ENCODE measurements at places on chromosomes 5 and 9. TPM values are rescaled to one million over a fixed set of nuclear protein-coding genes. Genes with fewer than 3 reads are reported as not detected.

Gene PCDHB2
- 3.9 TPM for total RNA-seq

Gene MPDZ
- total RNA-seq = 11.0 TPM

Gene TIGD6
- total RNA-seq = 5.2 TPM

Gene PJA2
- total RNA-seq = 12.2 TPM

Gene OR1L4
- total RNA-seq = not detected

Gene INSL4
- 17.9 TPM for total RNA-seq

Gene ABCA1
- 3.1 TPM for total RNA-seq

Gene AIF1L
- 1.7 TPM for total RNA-seq

Gene UHRF2
- 28.9 TPM for total RNA-seq

Gene ADGRV1
- total RNA-seq = 0.56 TPM

Gene SLC22A4
- total RNA-seq = 6.4 TPM

Gene ARID3C
- total RNA-seq = 0.21 TPM

Gene MAP3K1
- 1.3 TPM for total RNA-seq

Gene CBY3
- total RNA-seq = not detected

Gene SOWAHA
- total RNA-seq = 0.10 TPM

Gene DNAH5
- 2.2 TPM for total RNA-seq

Gene NMUR2
- 0.10 TPM for total RNA-seq

Gene LCN12
- total RNA-seq = 0.82 TPM

Gene TMEM252
- total RNA-seq = not detected

Gene SLC6A3
- 0.97 TPM for total RNA-seq

Gene SURF2
- total RNA-seq = 46.1 TPM

Gene PCDHB14
- total RNA-seq = 0.08 TPM

Gene OR13J1
- total RNA-seq = not detected

Gene SH3TC2
- 0.69 TPM for total RNA-seq

Gene PCDHB3
- 0.07 TPM for total RNA-seq

Gene SLC45A2
- total RNA-seq = not detected

Gene GTF2H2
- total RNA-seq = 10.1 TPM

Measured in A549 treated with Hydrocortisone at 1 μM for 4 hours (cell line).